Upper lobe of left lung (tissue), 6 donors: ENCODE measurements at places on chromosomes 11 and 22. TPM values are rescaled to one million over a fixed set of nuclear protein-coding genes. Genes with fewer than 3 reads are reported as not detected.

GRCh38 chr11:69055598-69056516, 7.1 kb downstream of the TPCN2 start:
- DNase-seq, result peak; percentile 87
- H3K27me3 ChIP-seq, result no peaks in the 10 kb centered on the region
- H3K4me1 ChIP-seq, result peaks cover 12% of the 10 kb centered on the region

GRCh38 chr11:36594316-36594989, at the start of gene IFTAP:
IFTAP (plus strand) TSS chr11:36594502; CDS start chr11:36610104, 15,602 bp downstream.
- peaks cover 5% of the 10 kb centered on the region for H3K4me1 ChIP-seq
- no peaks in the 10 kb centered on the region for H3K27me3 ChIP-seq
- H3K27ac ChIP-seq, result peak within 1 kb of the TSS; percentile 73
- H3K4me3 ChIP-seq, result peak within 1 kb of the TSS; percentile 75
- peak; percentile 69 for DNase-seq
- H3K36me3 ChIP-seq, result no peaks in the 10 kb centered on the region

GRCh38 chr11:100592619-100593260, 94.3 kb upstream of the ARHGAP42 start:
- H3K27ac ChIP-seq, result no peak overlapping the region
- H3K4me3 ChIP-seq, result no peak overlapping the region
- no peaks in the 10 kb centered on the region for H3K4me1 ChIP-seq
- DNase-seq, result no peak
- H3K36me3 ChIP-seq, result no peaks in the 10 kb centered on the region

DNA sequence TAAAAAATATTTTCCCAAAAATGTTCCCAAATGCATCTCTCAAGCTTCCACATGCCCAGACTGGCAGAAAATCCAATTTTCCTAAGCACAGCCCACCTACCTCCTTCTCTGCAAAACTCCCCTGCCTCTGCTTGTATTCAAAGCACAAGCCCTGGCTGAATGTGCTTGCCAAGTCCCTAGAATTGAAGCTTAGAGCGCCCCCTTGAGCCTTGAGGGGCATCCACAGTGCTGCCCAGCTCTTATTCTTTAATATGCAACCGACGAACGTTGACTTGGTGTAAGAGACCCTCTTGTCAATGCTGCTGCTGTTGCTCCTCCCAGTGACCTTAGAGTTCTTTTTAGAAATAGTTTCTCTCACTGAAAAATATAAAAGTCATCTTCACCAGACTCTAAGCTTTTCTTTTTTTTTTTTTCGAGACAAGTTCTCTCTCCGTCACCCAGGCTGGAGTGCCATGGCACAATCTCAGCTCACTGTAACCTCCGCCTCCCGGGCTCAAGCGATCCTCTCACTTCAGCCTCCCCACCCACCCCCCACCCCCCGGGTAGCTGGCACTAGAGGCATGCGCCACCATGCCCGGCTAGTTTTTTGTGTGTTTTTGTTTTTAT, 63.5 kb upstream of the CAPRIN1 start:
- H3K27me3 ChIP-seq, result no peaks in the 10 kb centered on the region
- no peaks in the 10 kb centered on the region for H3K36me3 ChIP-seq
- no peaks in the 10 kb centered on the region for H3K4me1 ChIP-seq
- no peak overlapping the region for H3K27ac ChIP-seq
- no peak for DNase-seq

DNA sequence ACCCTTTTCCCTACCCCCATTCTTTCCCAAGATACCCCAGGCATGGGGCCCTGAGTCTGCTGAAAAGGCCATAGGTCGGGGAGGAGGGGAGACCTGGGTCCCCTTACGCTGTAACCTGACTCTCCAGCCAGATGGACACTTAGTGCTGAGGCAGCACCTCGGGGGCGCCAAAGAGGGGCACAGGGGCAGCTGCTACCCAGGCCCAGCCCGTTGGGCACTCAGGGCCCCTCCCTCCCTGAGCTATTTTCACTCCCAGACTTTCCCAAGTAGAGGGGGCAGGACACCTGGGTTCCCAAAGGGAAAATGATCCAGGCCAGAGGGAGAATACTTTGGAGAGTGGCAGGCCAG, 933 bp downstream of the ACTN3 start:
- H3K27ac ChIP-seq, result no peak overlapping the region
- no peak for DNase-seq
- peaks cover 23% of the 10 kb centered on the region for H3K4me1 ChIP-seq
- H3K4me3 ChIP-seq, result no peak overlapping the region

- no peak overlapping the region for H3K4me3 ChIP-seq
- H3K27me3 ChIP-seq, result no peaks in the 10 kb centered on the region
- DNase-seq, result no peak
- no peaks in the 10 kb centered on the region for H3K36me3 ChIP-seq
- no peak overlapping the region for H3K27ac ChIP-seq
- no peaks in the 10 kb centered on the region for H3K4me1 ChIP-seq
These were observed 549.3 kb downstream of the METTL15 start for GRCh38 chr11:28657378-28658030.

DNA sequence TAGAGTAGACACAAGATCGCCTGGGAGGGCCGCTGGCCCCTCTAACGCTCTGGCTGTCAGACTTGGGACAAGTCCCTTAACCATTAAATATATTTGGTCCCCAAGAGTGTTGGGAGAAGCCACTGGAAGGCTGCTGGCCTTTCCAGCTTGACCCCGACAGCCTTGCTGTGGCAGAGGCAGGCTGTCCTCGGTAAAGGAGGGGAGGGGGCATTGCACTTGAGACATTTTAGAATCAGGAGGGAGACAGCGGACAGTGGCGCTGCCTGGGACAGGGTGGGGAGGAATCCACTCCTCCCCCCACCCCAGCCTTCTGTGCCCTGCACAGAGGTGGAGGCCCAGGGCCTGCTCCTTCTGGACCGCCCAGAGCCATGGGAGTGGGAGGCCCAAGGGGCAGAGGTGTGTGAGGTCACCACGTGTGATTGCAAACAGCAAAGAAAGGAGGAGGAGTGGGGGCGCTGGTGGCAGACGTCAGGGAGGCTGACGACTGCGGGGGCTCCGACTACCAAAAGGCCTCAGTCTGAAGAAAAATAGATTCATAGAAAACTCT, 28.9 kb downstream of the APOL1 start:
- DNase-seq, result peak; percentile 41
- H3K36me3 ChIP-seq, result peaks cover 61% of the 10 kb centered on the region
- H3K27ac ChIP-seq, result no peak overlapping the region
- peaks cover 6% of the 10 kb centered on the region for H3K4me1 ChIP-seq
- no peaks in the 10 kb centered on the region for H3K27me3 ChIP-seq

OR56B1 gene
- total RNA-seq, result not detected

- DNase-seq, result no peak
- H3K36me3 ChIP-seq, result peaks cover 24% of the 10 kb centered on the region
- no peaks in the 10 kb centered on the region for H3K27me3 ChIP-seq
- no peak overlapping the region for H3K4me3 ChIP-seq
These were observed 44.5 kb downstream of the MED15 start for GRCh38 chr22:20551805-20552442.

GRCh38 chr11:126868741-126869140, 131.8 kb downstream of the KIRREL3 start:
- no peak for DNase-seq
- no peaks in the 10 kb centered on the region for H3K36me3 ChIP-seq
- no peak overlapping the region for H3K27ac ChIP-seq
- H3K4me3 ChIP-seq, result no peak overlapping the region

DNAL4 gene
- total RNA-seq, result 14.7 TPM

TUBA8 gene
- not detected for total RNA-seq

- H3K27me3 ChIP-seq, result no peaks in the 10 kb centered on the region
- H3K36me3 ChIP-seq, result no peaks in the 10 kb centered on the region
- no peak overlapping the region for H3K27ac ChIP-seq
- H3K4me1 ChIP-seq, result peaks cover 7% of the 10 kb centered on the region
- no peak overlapping the region for H3K4me3 ChIP-seq
These were observed 4.6 kb downstream of the FGF19 start for GRCh38 chr11:69699213-69699612.

FAM111A gene
- 56.2 TPM for total RNA-seq

DNA sequence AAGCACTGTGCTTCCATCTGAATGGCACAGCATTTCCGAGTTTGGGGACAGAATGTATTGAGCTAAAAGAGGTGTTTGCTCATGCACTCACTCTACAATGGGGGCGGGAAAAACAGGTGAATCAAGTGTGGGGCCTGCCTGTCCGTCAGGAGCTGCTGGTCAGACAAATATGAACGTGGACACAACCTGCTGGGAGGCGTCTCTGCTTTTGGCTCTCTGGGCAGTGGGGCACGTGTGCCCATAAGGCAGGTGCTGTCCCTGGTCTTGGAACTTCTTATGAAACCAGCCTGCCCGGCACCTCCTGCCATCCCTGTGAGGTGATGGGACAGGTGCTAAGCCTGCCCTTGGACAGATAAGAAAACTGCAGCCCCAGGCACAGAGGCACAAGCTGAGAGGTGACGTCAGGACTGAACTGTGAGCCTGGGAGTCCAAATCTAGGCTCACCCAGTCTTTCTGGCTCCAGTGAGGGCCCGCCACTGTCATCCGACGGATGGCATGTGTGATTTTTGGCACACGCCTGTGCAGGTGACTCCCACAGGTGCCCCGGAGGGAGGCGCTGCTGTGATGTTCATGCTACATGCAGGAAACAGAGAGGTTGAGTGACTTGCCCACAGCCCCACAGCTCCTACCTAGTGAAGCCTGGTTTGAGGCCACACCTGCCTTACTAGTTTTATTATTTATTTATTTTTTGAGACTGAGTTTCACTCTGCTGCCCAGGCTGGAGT, 51.6 kb downstream of the SMIM38 start:
- no peak for DNase-seq
- H3K4me3 ChIP-seq, result no peak overlapping the region
- H3K27ac ChIP-seq, result peak overlapping the region; percentile 14
- H3K4me1 ChIP-seq, result no peaks in the 10 kb centered on the region
- no peaks in the 10 kb centered on the region for H3K27me3 ChIP-seq

- no peaks in the 10 kb centered on the region for H3K36me3 ChIP-seq
- H3K4me1 ChIP-seq, result peaks cover 21% of the 10 kb centered on the region
- peak; percentile 93 for DNase-seq
- H3K27me3 ChIP-seq, result no peaks in the 10 kb centered on the region
- H3K4me3 ChIP-seq, result no peak overlapping the region
These were observed 10.4 kb upstream of the SLCO2B1 start for GRCh38 chr11:75140269-75141138.

DNA sequence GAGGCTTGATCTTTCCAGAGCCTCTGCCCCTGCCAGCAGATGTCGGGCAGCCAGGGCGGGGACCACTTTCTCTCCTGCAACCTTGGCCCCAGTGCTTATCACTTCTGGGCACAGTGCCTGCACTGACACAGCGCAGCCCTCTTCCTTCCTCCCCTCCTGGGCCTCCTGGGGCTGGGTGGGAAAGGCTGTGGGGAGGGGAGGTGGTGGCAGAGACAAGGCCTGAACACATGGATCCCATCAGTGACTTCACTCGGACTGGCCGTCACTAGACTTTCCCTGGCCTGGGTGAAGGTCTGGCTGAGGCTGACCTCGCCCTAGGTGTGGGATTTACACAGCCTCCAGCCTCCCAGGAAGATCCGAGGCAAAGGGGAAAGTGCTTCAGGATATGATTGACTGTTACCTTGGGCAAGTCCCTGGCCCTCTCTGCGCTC, 68.1 kb downstream of the LRRC32 start:
- H3K4me3 ChIP-seq, result no peak overlapping the region
- no peaks in the 10 kb centered on the region for H3K27me3 ChIP-seq
- peaks cover 34% of the 10 kb centered on the region for H3K4me1 ChIP-seq
- H3K36me3 ChIP-seq, result no peaks in the 10 kb centered on the region

PHOX2A gene
- not detected for total RNA-seq

ANO1 gene
- 7.6 TPM for total RNA-seq

GRCh38 chr11:111001081-111001430, 244.5 kb upstream of the POU2AF2 start:
- no peak overlapping the region for H3K4me3 ChIP-seq
- H3K27me3 ChIP-seq, result no peaks in the 10 kb centered on the region
- no peak for DNase-seq
- H3K4me1 ChIP-seq, result no peaks in the 10 kb centered on the region
- no peaks in the 10 kb centered on the region for H3K36me3 ChIP-seq

- no peaks in the 10 kb centered on the region for H3K36me3 ChIP-seq
- no peak for DNase-seq
- H3K27me3 ChIP-seq, result no peaks in the 10 kb centered on the region
- no peak overlapping the region for H3K4me3 ChIP-seq
- peaks cover 12% of the 10 kb centered on the region for H3K4me1 ChIP-seq
- no peak overlapping the region for H3K27ac ChIP-seq
These were observed 1.2 kb downstream of the SYNGR1 start for GRCh38 chr22:39350757-39351688.

GRCh38 chr11:104541701-104542100, 356.6 kb downstream of the CASP12 start:
- no peaks in the 10 kb centered on the region for H3K36me3 ChIP-seq
- no peak for DNase-seq
- H3K4me1 ChIP-seq, result no peaks in the 10 kb centered on the region
- no peaks in the 10 kb centered on the region for H3K27me3 ChIP-seq

DNA sequence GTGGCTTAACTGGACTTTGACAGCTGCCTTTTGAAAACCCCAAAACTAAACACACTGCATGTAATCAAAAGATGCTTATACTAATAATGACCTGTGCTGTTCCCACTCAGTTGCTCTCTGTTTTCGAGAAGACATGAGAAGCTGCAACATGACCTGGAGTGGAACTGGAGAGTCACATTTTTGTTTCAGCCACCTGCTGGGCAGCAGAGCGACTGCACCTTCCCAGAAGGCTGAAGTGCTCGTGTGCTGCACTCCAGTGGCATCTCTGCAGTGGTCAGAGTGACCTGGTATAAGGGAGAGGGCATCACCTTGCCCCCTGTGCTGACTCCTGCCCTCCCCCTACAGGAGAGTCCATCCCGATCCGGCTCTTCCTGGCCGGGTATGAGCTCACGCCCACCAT, 8.6 kb downstream of the THYN1 start:
- H3K4me3 ChIP-seq, result no peak overlapping the region
- peaks cover 57% of the 10 kb centered on the region for H3K36me3 ChIP-seq
- DNase-seq, result no peak
- H3K4me1 ChIP-seq, result no peaks in the 10 kb centered on the region
- H3K27me3 ChIP-seq, result no peaks in the 10 kb centered on the region

TYR gene
- total RNA-seq, result not detected

- H3K4me1 ChIP-seq, result peaks cover 13% of the 10 kb centered on the region
- no peaks in the 10 kb centered on the region for H3K27me3 ChIP-seq
- peak overlapping the region; percentile 99 for H3K27ac ChIP-seq
These were observed 521 bp downstream of the SRSF8 start for GRCh38 chr11:95067039-95067840.

- no peaks in the 10 kb centered on the region for H3K36me3 ChIP-seq
- DNase-seq, result no peak
- no peak overlapping the region for H3K27ac ChIP-seq
- no peaks in the 10 kb centered on the region for H3K4me1 ChIP-seq
- no peaks in the 10 kb centered on the region for H3K27me3 ChIP-seq
These were observed 28.0 kb downstream of the OR5B17 start for GRCh38 chr11:58330861-58331260.

- DNase-seq, result peak; percentile 13
- H3K4me1 ChIP-seq, result peaks cover 12% of the 10 kb centered on the region
- no peak overlapping the region for H3K27ac ChIP-seq
- no peak overlapping the region for H3K4me3 ChIP-seq
- H3K36me3 ChIP-seq, result no peaks in the 10 kb centered on the region
These were observed 110.9 kb downstream of the GALNT18 start for GRCh38 chr11:11510939-11511338.

KIAA1671 gene
- 45.1 TPM for total RNA-seq

GRCh38 chr11:111135778-111136570, 109.6 kb upstream of the POU2AF2 start:
- H3K27ac ChIP-seq, result no peak overlapping the region
- no peak for DNase-seq
- H3K4me1 ChIP-seq, result no peaks in the 10 kb centered on the region
- no peak overlapping the region for H3K4me3 ChIP-seq
